ENCODE measurements at places on chromosomes 12 and 14.

GRCh38 chr12:40208707-40209446, 15.9 kb upstream of the LRRK2 start:
- DNase-seq: no peak

DNA sequence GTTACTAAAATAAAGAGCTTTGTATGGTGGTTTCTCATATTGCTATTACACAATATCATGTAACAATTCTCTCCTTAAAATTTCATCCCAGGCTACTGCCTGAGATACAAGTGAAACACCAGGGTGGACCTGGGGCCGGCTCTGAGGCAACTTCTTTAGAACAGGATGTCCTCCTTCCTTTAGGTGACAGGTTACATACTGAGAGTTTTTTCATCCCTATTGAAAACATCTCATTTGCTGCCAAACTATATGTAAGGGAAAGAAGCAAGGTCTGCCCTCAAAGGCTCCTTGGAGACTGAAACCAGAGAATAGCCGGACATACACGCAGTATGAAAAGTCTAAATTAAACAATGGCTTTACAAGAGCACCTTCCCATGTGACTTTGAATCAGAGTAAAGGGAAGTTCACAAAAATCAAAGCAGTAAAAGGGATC, 139.9 kb downstream of the DUSP6 start:
- DNase-seq: no peak

- DNase-seq: no peak
Measured at GRCh38 chr14:60254176-60254575, 5.2 kb downstream of the PPM1A start.

DNA sequence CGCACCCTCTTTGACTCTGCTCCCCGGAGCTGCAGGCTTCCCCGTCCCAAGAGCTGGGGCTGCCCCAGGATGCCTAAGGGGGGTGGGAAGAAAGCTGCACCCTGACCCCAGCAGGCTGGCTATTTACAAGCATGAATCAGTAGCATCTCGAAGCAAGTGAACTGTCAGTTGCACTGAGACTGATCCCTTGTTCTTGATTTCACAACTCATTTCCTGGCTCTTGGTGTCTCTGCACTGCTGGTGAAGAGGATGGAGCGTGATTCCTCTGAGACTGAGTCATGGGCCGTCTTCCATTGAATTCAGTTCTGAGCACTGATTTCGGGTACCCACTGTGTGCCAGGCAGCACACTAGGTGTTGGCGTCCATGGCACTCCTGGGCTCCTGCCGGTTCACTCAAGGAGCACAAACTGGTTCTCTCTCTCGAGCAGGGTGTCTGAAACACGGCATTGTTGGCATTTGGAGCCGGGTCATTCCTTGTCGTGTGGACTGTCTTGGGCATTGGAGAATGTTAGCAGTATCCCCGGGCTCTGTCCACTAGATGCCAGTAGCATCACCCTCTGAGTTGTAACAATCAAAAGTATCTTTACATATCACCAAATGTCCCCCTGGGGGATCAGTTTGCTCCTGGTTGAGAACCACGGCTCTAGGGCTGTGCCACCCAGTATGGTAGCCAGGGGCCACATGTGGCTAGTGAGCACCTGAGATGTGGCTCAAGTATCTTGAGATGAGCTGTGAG, 86.9 kb downstream of the RIN3 start:
- no peak for DNase-seq

- DNase-seq: peak; percentile 29
Measured at GRCh38 chr12:53053218-53054111, 3.6 kb downstream of the TNS2 start.

GRCh38 chr12:70745048-70745447, 107.8 kb upstream of the PTPRB start:
- no peak for DNase-seq

DNA sequence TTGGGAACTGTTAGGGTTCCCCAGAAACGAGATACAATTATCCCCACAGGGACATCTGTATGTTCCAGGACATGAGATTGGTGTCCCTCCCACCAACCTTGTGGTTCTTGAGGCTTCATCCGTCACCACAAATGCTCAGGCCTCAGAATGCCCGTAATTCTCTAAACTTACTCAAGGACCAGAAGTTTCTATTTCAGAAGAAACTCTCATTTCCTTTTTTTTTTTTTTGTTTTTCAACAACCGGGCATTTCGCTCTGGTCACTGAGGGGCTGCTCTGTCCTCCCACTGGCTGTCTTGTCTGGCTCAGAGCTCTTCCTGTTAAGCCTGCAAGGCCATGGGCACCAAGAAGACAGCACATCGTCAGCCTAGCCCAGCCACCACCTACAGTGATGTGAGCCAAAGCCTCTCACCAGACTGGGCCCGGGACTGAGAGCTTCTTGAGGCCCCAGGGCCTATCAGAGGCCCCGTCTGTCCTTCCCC, 36.2 kb downstream of the VDR start:
- DNase-seq: no peak

GRCh38 chr14:89458713-89459420, 41.8 kb upstream of the FOXN3 start:
- no peak for DNase-seq

DNA sequence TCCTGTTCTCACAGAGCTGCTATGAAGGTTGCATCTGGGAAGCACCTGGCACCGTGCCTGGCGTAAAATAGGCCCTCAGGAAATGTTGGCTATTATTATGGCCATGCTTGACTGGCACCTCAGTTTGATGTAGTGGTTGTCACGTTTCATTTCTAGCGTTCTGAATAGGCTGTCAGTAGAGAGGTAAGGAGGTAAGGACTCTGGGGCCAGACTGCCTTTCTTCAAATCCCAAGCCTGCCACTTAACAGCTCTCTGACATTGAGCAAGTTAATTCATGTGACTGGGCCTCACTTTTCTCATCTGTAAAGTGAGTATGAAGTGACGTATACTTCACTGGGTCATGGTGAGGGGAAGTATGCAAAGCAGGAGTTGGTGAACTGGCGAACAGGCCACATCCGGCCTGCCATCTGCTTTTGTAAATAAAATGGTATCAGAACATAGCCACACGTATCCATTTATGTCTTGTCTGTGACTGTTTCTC, 196.2 kb downstream of the CACNA1C start:
- DNase-seq: no peak

- no peak for DNase-seq
Measured at GRCh38 chr12:101877806-101878242, 444 bp downstream of the DRAM1 start.

- DNase-seq: no peak
Measured at GRCh38 chr12:49888461-49889151, 15.1 kb downstream of the FAIM2 start.

- peak; percentile 32 for DNase-seq
Measured at GRCh38 chr12:89863493-89863938, 154.9 kb upstream of the ATP2B1 start.

DNA sequence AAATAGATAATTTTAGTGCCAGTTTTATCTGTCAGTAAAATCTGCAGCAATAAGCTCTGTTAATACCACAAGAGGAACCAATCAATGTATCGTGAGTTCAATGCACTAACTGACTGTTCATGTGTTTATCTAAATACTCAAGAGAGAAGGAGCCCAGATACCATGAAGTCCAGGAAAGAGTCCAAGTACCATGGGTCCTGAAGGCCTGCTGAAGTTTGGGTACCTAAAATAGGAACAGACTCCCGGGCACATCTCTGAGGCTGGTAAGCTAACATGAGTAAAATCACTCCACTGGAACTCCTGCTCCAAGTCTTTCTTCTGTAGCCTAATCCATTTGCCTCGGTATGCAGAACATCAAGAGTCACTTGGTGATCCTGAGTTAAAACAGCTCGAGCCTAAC, 71.1 kb downstream of the PRKD1 start:
- no peak for DNase-seq

- no peak for DNase-seq
Measured at GRCh38 chr12:68368327-68368726, 36.2 kb upstream of the MDM1 start.

All from activated CD4-positive, alpha-beta T cell treated with anti-CD3 and anti-CD28 coated beads for 1 hour (primary cell).